Activated effector memory CD4-positive, alpha-beta T cell treated with anti-CD3 and anti-CD28 coated beads, Interleukin-2, amount 50 U/mL, for 16 hours (primary cell): ENCODE measurements at places on chromosomes 5 and 9.
A peak's percentile ranks its signal among the peaks of the same experiment; 100 is the strongest.

DNA sequence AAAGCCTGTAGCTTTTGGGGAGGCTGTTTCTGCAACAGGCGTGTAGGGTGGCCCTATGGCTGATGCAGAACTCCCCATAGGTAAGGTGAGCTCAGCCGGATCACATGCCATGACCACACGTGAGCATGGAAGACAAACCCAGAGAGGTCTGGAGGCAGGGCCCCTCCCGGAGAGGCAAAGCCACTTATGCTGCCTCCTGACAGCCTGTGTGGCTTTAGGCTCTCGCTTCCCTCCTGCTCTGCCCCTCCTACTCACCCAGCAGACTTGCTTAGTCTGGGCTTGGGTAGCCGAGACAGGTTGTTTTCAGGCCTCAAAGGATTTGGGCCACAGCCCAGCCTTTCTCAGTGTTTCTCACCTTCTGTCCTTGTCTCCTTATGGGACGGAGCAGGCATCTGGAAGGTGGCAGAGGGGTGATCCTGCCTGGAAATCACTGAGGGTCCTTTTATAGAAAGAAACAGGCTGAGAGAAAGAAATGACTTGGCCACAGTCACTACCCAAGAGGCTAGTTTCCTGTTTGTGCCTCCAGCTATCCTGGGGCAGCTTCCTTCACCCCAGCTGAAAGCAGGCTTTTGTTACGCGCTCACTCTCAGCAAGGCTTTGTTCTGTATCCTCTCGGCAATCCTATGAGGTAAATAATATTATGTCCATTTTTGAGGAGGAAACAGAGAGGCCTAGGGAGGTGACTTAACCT, 89.9 kb downstream of the DAB2IP start:
- DNase-seq: no peak

DNA sequence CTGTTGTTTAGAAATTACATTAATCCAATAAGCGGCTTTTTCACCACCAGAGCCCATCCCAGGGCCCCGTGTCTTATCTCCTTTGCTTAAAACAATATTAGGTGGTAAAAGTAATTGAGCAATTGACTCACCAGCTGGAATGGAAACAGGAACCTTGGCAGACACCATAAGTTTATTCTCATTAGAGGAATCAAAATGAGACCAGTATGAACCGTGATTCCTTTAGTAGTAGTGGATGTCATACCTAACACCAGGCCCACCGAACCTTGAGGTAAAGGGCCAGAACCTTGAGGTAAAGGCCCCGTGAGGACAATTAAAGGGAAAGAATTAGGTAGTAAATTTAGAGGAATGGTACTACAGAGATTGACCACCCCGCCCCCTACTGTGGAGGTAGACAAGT, 16.5 kb downstream of the HSDL2 start:
- no peak for DNase-seq

DNA sequence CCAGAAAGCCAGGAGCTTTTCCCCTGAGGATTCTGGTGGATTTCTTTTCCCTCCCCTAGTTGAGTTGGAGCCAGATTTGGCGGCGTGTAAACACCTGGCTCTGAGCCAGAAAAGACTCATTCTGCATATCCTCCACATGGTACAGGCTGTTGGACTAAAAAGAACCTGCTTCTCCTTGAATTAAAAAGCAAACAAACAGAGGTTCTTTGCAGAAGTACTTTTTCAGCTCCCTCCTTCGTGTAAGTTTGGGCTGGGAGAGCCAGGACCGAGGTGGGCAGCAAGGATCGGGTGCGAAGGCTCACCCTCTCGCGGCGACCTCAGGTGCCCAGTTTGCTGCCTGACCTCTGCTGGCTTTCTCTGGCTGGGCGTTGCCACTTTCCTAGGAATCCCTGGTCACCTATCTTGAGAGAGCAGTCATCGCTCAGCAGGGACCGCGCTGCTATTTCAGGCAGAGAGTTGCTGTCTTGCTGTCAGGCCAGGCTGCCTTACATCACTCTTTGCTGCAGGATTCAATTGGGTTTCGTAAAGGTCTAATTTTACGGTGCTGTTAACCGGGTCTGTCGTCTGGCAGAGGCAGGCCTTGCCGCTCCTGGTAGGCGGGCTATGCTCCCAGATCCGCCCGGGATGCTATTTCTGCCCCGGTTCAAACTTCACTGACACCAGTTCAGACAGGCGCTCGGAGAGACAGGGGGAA, 3.2 kb downstream of the PAPPA start:
- no peak for DNase-seq

DNA sequence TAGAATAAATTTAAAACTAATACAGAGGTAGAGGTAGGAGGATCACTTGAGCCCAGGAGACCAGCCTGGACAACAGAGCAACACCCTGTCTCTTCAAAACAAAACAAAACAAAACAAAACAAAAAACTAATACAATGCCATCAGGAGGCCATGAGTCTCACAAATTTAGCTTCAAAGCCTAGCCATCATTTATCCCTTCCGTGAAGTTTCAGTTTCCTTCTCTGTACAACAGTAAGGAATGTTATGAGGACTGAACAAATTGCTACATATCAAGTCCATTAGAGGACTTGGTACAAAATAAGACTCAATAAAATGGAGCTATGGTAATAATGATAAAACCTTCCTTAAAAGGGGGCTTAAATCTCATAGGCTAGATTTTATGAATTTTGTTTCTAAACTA, 60.8 kb downstream of the MAPKAP1 start:
- no peak for DNase-seq

GRCh38 chr5:160485364-160485969, 63.8 kb downstream of the PTTG1 start:
- no peak for DNase-seq

DNA sequence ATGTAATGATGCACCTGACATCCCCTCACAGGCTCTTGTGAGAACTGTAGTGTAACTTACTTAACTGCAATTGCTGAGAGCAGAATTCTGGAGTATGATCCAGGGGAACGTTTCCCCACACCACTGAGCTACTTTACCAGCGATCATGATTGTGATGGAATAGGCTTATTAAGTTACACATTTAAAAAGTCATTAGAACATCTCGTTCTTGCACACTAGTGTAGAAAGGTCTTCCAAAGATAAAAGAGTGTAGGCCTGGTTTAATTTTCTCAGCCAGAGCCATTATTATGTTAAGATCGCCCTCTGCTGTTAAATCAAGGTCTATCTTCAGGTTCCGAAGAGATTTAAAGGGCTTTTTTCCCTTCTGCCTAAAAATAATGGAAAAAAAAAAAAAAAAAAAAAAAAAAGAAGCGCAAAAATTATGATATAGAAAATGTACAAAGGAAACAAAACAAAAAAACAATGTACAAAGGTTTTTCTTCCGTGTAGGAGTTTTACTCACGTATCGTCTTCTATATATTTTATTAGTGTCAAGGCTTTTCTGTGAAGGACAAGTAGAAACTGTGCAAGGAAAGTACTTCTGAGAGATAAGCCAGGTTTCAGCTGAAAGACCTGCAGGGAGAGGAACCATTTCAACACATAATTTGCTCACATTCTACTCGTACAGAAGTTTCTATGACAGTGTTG, 18.6 kb upstream of the MOB3B start:
- DNase-seq: no peak

DNA sequence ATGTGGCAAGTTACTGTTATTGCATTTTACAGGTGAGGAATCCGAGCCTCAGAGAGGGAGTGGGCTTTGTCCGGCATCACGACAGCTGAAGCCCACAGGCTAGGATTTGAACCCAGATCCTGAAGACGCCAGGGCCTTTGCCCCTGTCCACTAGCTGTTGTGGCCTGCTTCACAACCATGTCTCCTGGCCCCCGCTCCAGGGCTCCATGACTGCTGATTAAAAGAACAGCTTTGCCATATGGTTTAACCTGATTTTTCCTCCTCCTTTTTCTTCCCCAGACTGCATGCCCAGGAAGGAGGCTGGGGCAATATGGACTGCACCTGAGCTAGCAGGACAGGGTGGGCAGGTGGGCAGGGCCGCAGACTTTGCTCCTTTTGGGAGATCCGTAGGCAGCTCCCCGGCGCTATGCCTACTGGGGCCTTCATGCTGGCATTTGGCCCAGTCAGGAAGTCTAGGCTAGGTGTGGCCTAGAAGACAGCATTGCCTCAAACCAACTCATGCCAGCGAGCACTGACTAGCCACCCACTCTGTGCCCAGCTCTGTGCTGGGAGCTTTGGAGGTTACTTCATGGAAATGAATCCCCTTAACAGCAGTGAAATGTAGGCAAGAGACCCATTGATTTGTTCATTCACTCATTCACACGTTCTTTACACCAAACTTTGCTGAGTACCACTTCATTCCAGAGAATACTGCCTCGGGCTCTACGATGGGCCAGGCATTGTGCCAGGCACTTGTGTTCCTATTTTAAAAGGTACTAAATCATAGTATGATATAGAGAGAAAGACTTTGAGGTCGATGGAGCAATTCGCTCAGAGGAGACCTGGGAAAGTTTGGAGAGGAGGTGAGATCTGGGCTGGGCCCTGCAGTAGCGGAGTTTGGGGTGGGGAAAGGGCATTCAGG, 94.3 kb upstream of the CPEB4 start:
- no peak for DNase-seq

- DNase-seq: peak; percentile 54
These were observed 14.0 kb downstream of the TRIM14 start for GRCh38 chr9:98105006-98105405.

- no peak for DNase-seq
These were observed 2.8 kb downstream of the ADCY2 start for GRCh38 chr5:7398596-7399280.

GRCh38 chr5:110195288-110195687, 505.6 kb downstream of the MAN2A1 start:
- DNase-seq: no peak

- no peak for DNase-seq
These were observed 135.6 kb downstream of the SEMA6A start for GRCh38 chr5:116438979-116439554.

DNA sequence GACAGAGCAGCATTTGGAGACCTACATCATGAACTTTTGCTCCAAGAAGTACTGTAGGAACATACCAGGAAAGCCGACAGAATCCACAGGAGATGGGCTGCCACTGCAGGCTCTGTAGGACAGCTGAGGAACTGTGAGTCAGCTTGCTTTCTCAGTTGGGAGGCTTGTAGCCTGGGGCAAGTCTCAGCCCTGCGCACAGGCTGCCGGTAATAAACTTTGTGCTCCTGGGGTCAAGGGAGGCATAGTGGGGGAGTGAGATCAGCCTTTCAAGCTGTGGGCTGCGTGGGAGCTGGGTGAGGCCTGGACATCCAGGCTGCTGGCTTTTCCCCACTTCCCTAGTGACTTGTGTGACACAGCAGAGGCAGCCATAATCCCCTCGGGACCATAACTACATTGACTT, 718.0 kb upstream of the CDH10 start:
- DNase-seq: no peak

DNA sequence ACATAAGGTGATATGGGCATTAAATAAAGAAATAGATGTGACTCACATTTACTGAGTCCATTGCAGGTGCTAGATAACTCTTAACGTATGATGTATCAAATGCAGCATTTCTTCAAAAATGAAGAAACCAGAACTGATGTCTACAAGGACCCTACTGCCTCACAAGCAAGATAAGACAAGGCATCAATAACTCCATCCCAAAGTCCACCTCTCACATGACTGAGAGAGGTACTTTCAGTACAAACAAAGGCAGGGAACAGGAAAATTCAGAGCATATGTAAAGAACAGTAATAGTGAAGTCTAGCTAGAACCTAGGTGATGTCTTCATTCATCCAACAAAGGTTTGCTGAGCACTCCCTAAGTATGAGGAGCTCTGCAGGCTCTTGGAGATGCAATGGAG, 54.7 kb downstream of the KLHL3 start:
- no peak for DNase-seq

DNA sequence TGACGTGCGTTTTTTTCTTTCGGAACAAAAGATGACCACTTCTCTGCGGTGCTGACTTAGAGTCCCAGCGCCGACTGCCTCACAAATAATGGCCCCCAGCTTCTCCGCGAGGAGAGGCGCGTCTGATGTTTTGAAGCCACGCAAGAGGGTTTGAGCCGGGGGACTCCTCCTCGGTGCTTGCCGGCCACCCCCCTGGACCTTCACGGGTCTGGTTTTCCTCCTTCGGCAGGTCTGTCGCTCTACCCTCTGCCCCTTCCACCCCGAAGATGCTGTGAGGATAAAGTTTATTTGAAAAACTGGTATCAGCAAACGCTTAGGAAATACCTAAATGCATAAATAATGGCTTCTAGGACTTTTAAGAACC, 584 bp downstream of the USP20 start:
- DNase-seq: no peak

- no peak for DNase-seq
These were observed 1016.3 kb upstream of the CTNND2 start for GRCh38 chr5:12920527-12920926.

DNA sequence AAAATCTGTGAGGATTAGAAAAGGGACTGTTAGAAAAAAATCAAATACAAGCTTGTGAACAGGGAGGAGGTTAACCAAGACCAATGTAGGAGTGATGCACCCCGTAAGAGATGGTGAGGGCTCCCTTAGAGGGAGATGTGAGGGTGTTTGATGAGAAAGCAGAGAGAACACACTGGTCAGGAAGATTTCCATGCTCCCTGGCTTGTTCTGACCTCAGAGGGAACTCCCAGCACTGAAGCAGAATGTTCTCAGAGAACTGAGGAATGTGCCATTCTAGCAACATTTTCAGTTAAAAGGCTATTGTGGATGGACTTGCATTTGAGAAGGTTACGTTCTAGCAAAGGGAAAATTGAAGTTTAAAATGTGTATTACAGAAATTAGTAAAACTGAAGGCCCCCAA, 110.6 kb downstream of the HTR4 start:
- DNase-seq: no peak

GRCh38 chr5:176837707-176838115, 27.4 kb downstream of the UNC5A start:
- DNase-seq: peak; percentile 85

GRCh38 chr9:14992081-14992480, 81.9 kb upstream of the FREM1 start:
- DNase-seq: no peak

DNA sequence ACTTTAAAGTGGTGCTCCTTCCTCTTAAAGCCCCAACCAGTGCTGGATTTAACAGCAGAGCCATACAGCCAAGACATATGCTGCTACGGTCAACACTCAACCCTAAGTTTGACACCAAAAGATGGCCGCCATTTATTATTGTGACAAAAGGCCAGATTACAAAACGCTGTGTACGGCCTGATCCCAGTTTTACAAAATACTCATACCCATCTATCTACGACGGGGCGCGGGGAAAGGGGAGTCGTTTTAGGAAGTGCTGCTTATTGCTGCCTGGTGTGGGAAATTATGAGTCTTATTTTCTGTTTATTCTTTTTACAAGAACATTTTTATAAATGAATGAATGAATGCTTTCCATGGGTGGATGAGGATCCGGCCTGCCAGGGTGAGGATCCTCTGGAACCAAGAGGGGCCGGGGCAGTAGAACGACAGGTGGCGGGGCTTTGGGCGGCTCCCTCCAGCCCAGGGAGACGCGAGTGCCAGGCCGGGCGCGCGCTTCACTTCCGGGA, 457 bp upstream of the IDNK start:
- no peak for DNase-seq

GRCh38 chr9:28923351-28923750, 1350.1 kb upstream of the C9orf72 start:
- DNase-seq: no peak

DNA sequence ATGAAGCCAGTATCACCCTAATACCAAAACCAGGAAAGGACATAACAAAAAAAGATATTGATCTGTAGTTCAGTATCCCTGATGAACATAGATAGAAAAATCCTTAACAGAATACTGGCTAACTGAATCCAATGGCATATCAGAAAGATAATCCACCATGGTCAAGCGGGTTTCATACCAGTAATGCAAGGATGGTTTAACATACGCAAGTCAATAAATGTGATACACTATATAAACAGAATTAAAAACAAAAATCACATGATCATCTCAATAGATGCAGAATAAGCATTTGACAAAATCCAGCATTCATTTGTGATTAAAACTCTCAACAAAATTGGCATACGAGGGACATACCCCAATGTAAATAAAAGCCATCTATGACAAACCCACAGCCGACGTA, 110.9 kb downstream of the AOPEP start:
- no peak for DNase-seq
